ENCODE measurements at places on chromosomes 11 and 22. TPM values are rescaled to one million over a fixed set of nuclear protein-coding genes. Genes with fewer than 3 reads are reported as not detected.

The SLC22A9 gene
- not detected for total RNA-seq

The DDB1 gene
- 307 TPM for total RNA-seq

The MAJIN gene
- total RNA-seq: not detected

The CWC15 gene
- 86.1 TPM for total RNA-seq

The MRPL49 gene
- 91.0 TPM for total RNA-seq

The FOLR3 gene
- total RNA-seq: not detected

The SGSM1 gene
- total RNA-seq: not detected

The MS4A7 gene
- total RNA-seq: not detected

The PANX3 gene
- total RNA-seq: not detected

The OSM gene
- not detected for total RNA-seq

The MMP10 gene
- total RNA-seq: 4.0 TPM

The TRIM49 gene
- not detected for total RNA-seq

The GNG3 gene
- 0.45 TPM for total RNA-seq

The SNU13 gene
- 223 TPM for total RNA-seq

The KCNQ1OT1 gene
- 4.1 TPM for total RNA-seq

The MS4A6E gene
- not detected for total RNA-seq

The CCDC81 gene
- total RNA-seq: 1.1 TPM

The GPHA2 gene
- total RNA-seq: not detected

The ARFGAP3 gene
- total RNA-seq: 30.0 TPM

The FAT3 gene
- total RNA-seq: 7.3 TPM

The PDGFD gene
- total RNA-seq: 6.1 TPM

The EP300 gene
- total RNA-seq: 77.2 TPM
